Brain (organoid and tissue), 16 donors: ENCODE measurements at places on chromosomes 2 and 18. TPM values are rescaled to one million over a fixed set of nuclear protein-coding genes. Genes with fewer than 3 reads are reported as not detected.

ANKZF1 gene
- 19.2 TPM for polyA plus RNA-seq

LIMS2 gene
- 10.5 TPM for polyA plus RNA-seq

RGPD4 gene
- not detected for polyA plus RNA-seq

MYO3B gene
- polyA plus RNA-seq = not detected

ASIC4 gene
- polyA plus RNA-seq = 1.2 TPM

RGPD3 gene
- not detected for polyA plus RNA-seq

HPCAL1 gene
- 85.6 TPM for polyA plus RNA-seq
